ENCODE measurements at places on chromosomes 2 and 18. TPM values are rescaled to one million over a fixed set of nuclear protein-coding genes. Genes with fewer than 3 reads are reported as not detected.

ELP2 gene
- total RNA-seq = 80.4 TPM

CDH19 gene
- 14.7 TPM for total RNA-seq

CDH2 gene
- total RNA-seq = 234 TPM

ANKRD62 gene
- not detected for total RNA-seq

YPEL5 gene
- 25.7 TPM for total RNA-seq

DLGAP1 gene
- 11.5 TPM for total RNA-seq

NYAP2 gene
- 0.36 TPM for total RNA-seq

REL gene
- total RNA-seq = 9.8 TPM

CRACDL gene
- 0.37 TPM for total RNA-seq

ALKAL2 gene
- total RNA-seq = 0.63 TPM

TTR gene
- total RNA-seq = not detected

TACR1 gene
- 0.16 TPM for total RNA-seq

SERPINB3 gene
- not detected for total RNA-seq

MAP3K19 gene
- total RNA-seq = not detected

SLC5A7 gene
- total RNA-seq = 3.0 TPM

CYRIA gene
- 10.2 TPM for total RNA-seq

RNF152 gene
- total RNA-seq = 7.5 TPM
